ENCODE measurements at places on chromosomes 2 and 18.

DNA sequence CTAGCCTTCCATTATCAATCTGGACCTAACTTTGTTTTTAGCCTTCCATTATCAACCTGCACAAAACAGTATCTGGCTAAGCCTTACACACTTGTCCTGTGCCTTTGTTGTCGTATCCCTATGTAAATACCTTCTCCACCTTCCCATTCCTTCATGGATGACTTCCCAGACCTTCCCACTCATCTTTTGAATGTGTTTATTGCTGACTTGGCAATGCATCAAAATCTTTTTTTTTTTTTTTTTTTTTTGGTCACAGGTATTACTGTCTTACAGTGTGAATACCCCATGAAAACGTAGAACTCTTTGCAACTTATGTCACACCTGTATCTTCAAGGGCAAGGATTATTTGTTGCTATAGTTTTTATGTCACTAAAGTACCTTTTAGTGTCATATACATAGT is 25.7 kb downstream of the RPE start:
- no peak for DNase-seq

DNA sequence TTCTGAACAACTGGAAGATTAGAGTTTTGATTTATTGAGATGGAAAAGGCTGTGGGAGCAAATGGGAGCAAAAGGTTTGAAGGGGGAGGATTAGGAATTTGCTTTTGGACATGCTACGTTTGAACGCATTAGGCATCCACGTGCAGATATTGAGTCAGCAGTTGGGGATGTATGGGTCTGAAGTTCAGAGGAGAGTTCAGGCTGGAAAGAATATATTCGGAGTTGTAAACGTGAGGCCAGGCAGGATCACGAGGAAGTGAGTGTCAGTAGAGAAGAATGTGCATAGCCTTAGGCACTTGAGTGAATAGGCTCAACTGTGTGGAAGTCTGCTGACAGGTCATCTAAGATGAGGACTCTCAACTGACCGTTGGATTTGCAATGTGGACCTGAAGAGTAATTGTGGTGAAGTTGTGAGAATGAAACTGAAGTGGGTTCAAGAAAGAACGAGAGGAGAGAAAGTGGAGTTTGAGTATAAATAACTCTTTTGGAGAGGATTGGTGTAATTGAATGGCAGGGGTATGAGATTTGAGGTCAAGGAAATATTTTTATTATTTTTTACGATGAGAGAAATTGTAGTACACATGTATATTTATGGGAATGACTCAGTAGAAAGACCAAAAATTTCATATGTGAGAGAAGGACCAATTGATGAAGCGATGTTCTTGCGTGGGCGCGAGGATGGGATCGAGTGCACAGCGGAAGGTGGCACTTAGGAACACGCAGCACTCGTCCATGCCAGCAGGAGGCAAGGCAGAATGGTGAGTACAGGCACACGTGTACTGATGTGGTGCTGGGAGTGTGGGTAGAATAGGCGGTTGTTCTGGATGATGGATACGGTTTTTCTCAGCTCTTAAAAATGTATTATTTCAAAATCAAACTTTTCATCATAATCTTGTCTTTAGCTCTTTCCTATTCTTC is 40.5 kb upstream of the POLE4 start:
- peak; percentile 84 for DNase-seq

DNA sequence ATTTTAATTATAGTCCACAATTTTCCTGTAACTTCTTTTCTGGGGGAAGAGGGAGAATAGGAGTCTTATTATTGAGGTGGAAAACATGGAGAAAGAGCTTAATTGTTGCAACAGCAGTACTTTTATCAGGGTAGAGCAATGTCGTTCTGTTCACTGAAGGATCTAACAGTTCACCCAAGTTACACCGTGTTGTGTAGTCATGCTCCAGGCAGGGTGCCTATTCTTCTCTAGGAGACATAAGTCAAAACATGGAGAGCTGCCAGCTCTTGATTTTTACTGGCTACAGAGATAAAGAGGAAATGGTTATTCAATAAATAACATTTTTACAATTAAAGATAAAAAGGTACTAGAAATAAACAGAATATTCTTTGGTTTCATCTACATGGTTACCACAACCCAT is 594.3 kb upstream of the NETO1 start:
- DNase-seq: no peak

- no peak for DNase-seq
Observed at GRCh38 chr18:13745696-13746095, 19.2 kb downstream of the RNMT start.

- DNase-seq: no peak
Observed at GRCh38 chr2:186977433-186978045, 128.6 kb upstream of the ZSWIM2 start.
